ENCODE measurements at places on chromosomes 2 and 18. TPM values are rescaled to one million over a fixed set of nuclear protein-coding genes. Genes with fewer than 3 reads are reported as not detected.

Gene TIGD1
- 4.6 TPM for total RNA-seq

Gene LHCGR
- total RNA-seq, result not detected

Gene GALNT5
- 2.4 TPM for total RNA-seq

Gene PPP1R1C
- 1.8 TPM for total RNA-seq

Gene RBM43
- 3.0 TPM for total RNA-seq

Gene VIL1
- 0.27 TPM for total RNA-seq

Gene MC5R
- not detected for total RNA-seq

Gene KCNG2
- not detected for total RNA-seq

Gene MSTN
- not detected for total RNA-seq

All from A549 treated with dexamethasone at 1 μM for 4 hours (cell line).